ENCODE measurements at places on chromosomes 3 and 15.

DNA sequence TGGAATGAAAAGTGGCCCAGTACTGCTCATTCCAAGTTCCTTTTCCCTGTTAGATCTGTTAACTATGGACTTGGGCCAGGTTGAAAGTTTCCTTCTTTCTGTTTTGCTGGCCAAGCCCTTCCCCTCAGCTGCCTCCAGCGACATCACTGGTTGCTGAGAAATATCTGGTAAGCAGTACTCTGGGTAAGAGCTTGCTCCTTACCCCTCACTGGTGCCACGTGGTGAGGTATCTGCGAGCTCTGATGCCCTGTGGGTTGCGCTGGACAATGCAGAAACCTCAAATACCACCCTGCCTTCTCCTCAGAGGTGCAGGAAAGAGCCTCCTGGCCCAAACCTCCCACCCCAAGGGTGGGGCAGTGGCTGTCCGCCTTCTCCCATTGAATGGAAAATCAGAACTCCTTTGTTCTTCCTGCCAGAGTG lies 42.9 kb upstream of the APH1B start:
- DNase-seq: no peak

GRCh38 chr3:67324554-67324953 lies 326.4 kb downstream of the KBTBD8 start:
- no peak for DNase-seq

GRCh38 chr3:38567498-38567897 lies 71.4 kb downstream of the EXOG start:
- DNase-seq: no peak

DNA sequence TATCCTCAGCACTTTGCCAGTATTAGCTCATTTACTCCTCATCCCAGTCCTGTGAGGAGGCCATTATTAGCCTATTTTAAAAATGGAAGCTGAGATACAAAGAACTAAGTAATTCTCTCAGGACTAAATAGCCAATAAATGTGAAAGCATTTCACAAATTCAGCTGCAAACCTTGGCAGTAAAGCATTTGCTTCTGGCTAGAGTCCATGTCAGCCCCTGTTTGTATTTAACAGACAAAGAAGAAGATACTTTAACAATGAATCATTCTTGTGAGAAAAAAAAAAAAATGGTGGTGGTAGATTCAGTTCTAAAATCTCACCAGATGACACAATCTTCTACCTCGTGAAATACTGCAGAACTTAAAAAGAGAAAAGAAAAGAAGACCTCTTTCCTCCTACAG lies 85.0 kb upstream of the CNTN6 start:
- DNase-seq: no peak

- no peak for DNase-seq
These were observed 1.0 kb downstream of the NMB start for GRCh38 chr15:84656972-84657371.

GRCh38 chr3:20773320-20773984 lies 587.4 kb upstream of the SGO1 start:
- DNase-seq: no peak

- DNase-seq: no peak
These were observed 820.1 kb upstream of the EPHA6 start for GRCh38 chr3:95994338-95994737.

DNA sequence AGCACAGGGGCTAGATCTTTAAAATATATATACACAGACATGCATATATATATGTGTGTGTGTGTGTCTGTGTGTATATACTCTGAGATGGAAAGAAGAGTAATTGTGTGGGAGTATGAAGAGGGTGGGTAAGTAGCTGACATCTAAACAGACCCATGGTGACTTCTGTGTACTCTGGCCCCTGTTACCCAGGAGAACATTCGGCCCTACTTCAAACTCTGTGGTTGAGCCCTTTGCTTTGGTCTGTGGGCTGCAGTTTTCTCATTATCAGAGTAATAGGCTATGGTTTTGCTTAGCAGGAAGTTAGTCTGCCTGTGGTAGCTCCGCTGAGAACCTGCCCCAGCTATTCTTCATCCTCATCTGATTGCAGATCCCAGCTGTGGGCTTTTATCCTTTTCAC lies 141.4 kb downstream of the RBPMS2 start:
- peak; percentile 51 for DNase-seq

- no peak for DNase-seq
These were observed 20.1 kb downstream of the SENP2 start for GRCh38 chr3:185606196-185606595.

GRCh38 chr3:120741320-120741719 lies 996 bp downstream of the RABL3 start:
- no peak for DNase-seq

GRCh38 chr15:62462721-62463120 lies 297.6 kb upstream of the C2CD4B start:
- DNase-seq: no peak

DNA sequence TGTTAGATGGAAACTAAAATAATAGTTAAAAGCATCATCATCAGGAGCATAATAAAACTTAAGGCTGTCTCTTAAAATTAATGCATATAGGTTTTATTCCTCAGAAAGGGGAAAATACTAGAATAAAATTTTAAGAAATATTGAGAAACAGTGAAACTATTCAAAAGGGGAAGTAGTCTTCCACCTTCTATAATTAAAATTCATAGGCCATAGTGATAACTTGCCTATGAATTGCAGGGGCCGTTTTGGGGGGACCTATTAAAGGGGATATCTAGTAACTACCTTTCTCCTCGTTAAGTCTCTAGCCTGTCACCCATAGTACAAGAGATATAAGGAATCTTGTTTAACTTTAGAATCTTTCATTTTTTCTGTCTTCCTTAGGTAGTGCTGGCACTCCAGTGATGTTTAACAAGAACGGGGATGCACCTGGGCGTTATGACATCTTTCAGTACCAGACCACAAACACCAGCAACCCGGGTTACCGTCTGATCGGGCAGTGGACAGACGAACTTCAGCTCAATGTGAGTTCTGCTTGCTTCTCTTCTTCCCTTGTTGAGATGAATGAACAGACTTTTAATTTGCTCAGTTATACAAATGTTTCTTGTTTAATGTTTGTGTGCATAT lies 600.4 kb downstream of the GRM7 start:
- no peak for DNase-seq

Data from CD4-positive, alpha-beta T cell treated with Interleukin-17A for 4 hours (primary cell).